H9 (cell line): ENCODE measurements at places on chromosomes 11 and 22. TPM values are rescaled to one million over a fixed set of nuclear protein-coding genes. Genes with fewer than 3 reads are reported as not detected.

- DNase-seq = no peak
Measured at GRCh38 chr11:70314730-70315129, 44.2 kb downstream of the PPFIA1 start.

GRCh38 chr11:5691964-5692361 lies 2.4 kb downstream of the TRIM22 start:
- no peak for DNase-seq

GRCh38 chr11:69086152-69087132 lies 37.7 kb downstream of the TPCN2 start:
- no peak for DNase-seq

GRCh38 chr11:130435671-130436070 lies 7.3 kb upstream of the ADAMTS8 start:
- no peak for DNase-seq

DNA sequence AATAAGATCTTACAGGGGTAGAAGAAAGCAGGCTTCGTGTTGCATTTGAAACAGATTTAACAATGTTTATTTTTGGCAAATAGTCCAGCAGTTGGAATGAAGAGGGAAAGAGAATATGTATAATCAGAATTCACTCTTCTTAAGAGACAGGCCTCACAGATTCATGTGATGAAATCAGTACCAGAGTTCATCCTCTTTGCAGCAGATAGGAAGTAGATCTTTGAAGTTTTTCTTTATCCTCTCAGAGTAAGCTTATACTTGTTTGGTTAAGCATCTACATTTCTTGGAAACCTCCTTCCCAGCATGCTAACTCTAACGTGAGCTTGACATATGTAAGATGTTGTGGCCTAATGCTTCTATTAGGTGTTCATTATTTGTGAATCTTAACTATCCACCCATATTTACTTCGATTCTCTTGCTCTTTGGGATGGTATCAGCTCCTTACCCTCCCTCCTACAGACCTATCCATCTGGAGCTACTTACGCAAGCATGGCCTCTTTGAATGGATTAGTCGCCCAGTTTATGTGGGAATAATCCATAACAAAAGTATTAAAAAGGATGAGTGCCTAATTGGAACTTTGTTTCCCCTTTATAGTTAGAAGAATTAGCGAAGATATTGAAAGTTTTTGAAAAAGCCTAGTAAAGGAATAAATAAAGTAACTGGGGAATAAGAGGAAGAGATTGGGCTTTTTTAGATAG lies 80.1 kb downstream of the PRMT3 start:
- no peak for DNase-seq

The OR4A16 gene
- not detected in 2 replicates for total RNA-seq

GRCh38 chr22:21068681-21069276 lies 23.0 kb downstream of the LRRC74B start:
- DNase-seq = no peak

GRCh38 chr22:33588860-33589259 lies 331.4 kb downstream of the LARGE1 start:
- no peak for DNase-seq

GRCh38 chr11:119417726-119418540 lies 5.0 kb downstream of the THY1 start:
- peak; percentile 59 for DNase-seq

The ACTN3 gene
- total RNA-seq = 45.7 TPM in 2 replicates

- DNase-seq = no peak
Measured at GRCh38 chr22:38014083-38014482, 29.7 kb upstream of the SOX10 start.

GRCh38 chr11:116279511-116279910 lies 493.3 kb downstream of the BUD13 start:
- DNase-seq = no peak

DNA sequence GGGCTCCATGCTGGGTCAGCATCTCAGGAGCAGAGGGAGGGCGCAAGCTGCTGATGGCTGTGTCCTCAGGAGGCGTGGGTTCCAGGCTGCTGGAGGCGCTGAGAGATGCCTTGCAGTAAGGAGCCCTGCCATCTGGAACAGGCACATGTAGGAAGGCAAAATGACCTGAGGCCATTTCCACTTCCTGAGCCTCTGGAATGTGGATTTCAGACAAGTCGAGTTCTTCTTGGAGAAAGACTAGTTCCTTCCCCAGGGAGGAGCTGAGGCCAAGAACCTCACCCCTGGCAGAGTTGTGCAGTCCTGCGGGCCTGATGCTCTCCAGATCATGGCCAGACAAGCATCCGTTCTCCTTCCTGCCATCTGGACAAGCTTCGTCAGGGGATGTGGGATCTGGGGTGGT lies 19.3 kb downstream of the HPS4 start:
- no peak for DNase-seq

DNA sequence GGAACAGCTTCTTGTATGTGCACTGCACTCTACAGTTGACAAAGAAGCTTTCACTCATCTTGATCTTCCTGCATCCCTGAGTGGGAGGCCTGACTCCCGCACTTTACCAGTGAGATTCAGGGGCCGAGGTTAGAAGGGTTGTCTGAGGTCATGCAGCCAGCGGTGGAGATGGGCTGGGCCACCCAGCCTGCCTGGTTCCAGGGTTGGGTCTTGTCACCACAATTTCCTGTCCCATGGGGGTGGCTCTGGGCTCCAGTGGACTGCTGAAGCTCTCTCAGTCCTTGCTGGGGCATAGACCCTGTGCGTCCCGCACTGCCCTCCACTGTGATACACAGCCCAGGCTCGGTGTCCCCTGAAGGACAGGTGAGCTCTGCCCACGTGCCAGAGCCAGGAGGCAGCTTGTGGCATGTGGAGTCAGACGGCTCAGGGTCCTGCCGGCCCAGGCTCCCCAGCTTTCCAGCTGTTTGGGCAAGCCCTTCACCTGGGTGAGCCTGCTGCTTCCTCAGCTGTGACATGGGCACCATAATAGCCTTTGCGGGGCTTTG lies 6.9 kb upstream of the MYO7A start:
- DNase-seq = no peak

The DEFB131B gene
- not detected in 2 replicates for total RNA-seq

DNA sequence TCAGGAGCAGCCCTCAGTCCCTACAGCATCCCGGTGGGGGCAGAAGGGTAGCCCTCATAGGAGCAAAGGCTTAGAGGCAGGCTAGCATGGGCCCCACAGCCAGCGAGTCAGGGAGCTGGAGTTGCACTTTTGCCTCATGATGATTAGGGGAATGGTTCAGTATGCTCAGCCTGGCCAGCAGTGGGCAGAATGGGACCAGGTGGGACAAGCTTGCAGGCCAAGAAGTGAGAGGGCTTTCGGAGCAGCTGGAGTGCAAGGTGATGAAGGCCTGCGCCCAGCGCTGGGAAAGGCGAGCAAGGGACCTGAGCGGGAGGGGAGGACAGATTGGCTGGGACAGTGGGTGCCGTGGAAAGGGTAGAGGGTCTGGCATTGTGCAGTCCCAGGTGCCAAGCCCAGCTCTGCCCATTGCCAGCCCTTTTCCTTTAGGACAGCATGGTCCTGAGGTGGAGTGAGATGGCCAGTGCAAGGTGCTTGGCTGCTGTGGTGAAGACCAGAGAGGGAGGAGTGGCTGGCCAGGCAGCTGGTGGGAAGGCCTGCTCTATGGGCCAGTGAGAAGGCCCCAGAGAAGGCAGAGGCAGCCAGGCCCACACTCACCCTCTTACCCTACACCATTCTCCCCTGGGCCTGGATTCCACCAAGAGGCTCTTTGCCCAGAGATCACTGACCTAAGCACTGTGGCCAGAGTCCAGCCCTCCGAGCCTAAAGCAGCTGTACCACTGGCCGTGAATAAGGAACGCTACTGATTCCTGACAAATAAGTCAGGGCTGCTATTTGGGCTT lies 47.9 kb upstream of the SUSD2 start:
- peak; percentile 58 for DNase-seq

DNA sequence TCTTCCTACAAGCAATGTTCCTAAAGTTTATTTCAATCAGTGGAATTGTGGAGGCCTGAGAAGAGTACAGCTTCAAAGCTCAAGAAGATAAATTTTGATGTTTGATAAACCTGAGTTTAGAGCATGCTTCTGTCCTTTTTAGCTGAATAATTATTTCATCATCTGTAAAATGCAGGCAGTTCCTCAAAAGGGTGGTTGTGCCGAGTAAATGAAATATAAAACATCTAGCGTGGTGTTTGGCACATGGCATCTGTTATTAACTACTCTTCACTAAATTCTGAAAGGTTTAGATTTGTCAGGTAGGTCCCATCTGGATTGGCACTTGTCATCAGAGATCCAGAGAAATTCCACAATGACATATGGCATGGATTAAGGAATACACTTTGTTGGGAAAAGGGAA lies 155.1 kb downstream of the DDX10 start:
- no peak for DNase-seq

DNA sequence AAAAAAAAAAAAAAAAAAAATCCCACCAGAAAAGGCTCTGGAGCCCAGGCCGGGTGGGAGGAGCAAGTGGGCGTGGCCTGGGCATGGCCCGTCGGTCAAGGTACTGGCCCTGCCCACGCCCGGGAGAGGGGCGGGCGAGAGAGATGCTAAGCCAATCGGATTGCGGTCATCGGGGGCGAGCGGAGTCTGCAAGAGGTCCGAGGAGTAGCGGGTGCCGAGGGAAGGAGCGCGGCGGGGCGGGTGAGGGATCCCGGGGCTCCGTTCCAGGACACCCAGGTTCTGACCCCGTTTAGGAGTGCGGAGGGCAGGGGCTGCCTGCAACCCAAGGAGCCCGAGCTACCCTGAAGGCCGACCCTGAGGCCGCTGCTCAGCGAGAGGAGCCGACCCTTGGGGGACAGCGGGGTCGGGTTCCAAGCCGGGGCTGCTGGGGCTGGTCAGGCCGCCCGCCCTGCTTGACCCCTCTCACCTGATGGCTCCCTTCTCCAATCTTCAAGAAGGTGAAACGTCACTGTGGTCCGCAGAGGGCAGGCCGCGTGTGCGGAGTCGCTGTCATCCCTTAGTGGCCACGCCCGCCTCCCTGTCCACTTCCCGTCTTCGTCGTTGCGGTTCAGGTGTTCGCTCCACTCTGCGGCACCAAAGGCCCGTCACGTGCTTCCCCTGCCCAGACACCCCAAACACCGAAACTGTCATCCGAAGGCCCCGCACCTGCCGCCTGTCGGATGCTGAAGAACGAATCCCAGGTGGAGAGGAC lies 11.1 kb upstream of the TAB1 start:
- peak; percentile 98 for DNase-seq

DNA sequence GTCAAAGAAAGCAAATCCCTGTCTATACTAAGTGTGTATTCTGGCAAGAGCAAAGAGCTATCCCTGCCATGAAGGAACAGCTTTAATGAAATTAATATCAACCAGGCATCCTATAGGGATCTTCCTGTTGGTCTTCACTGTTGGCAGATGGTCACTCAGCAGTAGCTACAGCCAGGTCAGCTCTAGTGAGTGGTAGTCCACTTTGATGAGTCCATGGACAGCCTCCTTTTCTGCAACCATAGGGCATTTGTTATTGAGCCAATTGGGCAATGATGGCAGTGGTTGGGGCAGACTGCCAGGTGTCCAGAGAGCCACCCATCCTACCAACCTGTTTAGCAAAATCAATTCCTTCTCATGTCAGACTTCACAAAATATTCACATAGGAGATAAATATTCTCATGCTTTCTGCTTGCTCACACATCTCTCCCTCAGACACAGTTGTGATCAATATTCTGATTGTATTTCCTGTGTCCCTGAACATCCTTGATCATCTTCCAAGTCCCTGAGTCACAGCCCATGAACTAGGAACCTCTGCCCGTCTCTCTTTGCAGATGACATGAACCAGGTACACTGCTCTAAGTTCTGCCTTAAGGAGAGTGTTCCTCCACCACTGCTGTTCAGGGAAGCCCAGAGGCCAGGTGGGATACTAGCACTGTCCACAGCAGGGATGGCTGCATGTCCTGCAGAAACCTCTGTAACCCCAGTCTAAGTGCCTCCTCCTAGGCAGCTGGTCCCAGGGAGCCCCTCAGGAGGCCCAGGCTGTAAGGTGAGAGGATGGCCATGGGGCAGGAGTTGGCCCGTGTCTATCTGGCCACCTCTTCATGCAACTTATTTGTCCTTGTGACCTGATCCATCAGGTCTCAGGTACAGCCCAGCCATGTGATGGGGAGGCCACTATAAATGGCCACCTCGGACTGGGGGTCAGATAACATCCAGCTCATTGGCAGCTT lies 74.2 kb upstream of the IGLL5 start:
- no peak for DNase-seq

GRCh38 chr22:39410264-39410663 lies 10.7 kb downstream of the TAB1 start:
- no peak for DNase-seq

DNA sequence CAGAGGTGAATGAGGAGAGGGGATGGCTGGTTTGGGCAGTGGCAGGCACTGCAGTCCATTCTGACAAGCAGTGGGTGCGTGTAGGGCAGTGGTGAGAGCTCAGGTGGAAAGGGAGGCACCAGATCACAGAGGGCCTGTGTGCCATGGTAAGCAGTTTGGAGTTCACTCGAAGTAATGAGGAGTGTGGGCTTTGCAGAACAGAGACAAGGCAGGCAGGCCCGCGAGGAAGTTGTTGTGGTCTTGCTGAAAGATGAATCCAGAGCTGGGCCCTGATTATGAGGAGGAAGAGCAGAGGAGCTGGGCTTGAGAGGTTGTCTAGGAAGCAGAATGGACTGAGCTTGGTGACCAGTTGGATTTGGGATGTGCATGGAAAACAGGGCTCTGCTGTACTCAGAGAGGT lies 1.6 kb upstream of the DNAJB13 start:
- no peak for DNase-seq

GRCh38 chr11:7512525-7513233 lies 1.1 kb upstream of the PPFIBP2 start:
- no peak for DNase-seq

GRCh38 chr11:1767399-1768140 lies 3.8 kb upstream of the CTSD start:
- no peak for DNase-seq
